ENCODE measurements at places on chromosomes 13 and 19.

GRCh38 chr19:47003611-47004465 lies 15.8 kb upstream of the NPAS1 start:
- no peak for DNase-seq

GRCh38 chr19:51123381-51123800 lies 1.3 kb upstream of the SIGLEC9 start:
- DNase-seq: no peak

DNA sequence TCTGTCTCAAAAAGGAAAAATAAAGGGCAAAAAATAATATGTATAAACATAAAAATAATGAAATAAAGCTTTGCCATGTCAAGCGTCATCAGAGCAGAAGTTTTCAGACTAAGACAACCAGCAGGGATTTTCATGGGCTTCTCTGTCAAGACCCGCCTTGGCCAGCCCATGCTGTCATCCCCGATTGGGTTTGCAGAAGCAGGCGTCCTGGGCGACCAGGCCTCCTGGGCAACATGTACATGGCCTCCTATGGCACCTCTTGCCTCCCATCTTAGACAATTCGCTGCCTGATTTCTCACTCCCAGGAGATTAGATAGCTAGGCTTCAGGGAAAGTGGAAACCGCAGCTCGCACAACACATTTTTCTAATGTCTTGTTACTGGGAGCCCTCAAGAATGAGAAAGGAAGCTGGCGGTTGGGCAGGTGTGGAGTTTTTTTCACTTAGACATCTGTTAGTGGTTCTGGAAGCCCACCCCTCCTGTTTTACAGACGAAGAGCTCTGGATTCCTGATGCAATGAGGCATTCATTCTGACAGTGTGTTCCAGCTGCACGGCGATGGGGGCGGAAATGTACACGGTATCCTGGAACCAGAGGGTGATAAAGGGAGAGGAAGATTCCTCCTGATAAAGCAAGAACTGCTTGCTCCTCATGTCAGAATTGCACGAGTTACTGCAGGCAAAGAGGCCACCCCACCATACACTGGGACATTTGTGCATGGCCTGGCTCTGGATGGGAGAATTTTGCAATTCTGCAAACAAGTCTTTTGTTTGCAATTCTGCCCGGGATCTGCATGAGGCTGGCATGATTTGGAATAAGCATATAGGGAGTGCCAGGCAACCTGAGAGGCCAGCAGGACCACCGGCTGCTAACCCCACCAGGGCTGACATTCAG lies 47.4 kb upstream of the KATNAL1 start:
- DNase-seq: no peak

- DNase-seq: peak; percentile 14
Measured at GRCh38 chr13:60118696-60119400, 44.9 kb downstream of the DIAPH3 start.

DNA sequence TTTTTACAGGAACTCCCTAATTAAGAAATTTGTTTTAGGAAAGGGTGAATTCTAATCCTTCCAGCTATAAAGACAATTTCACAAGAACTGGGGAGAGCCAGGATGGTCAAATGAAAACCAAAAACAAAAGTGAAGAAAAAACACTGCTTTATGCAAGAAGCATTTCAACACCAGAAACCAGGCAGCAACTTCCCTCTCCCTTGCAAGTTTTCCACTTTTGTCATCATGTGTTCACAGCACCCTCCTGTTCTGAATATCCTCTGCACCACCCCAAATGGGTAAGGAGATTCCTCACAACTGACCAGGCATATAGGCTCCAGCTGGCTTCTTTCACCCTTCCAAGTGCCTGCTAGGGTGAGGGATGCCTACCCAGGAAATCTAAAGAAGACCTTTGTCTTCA lies 328.1 kb downstream of the TBC1D4 start:
- DNase-seq: no peak

DNA sequence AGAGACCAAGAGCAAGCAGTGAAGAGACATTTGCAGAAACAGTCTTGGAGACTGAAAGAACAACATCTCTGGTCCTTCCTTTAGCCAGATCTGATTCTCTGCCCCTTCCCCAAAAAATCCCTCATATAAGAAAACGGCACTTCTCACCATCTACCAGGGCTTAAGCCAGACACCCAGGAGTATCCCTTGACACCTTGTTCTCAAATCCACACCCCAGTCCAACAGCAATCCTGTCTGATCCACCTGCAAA lies 1.7 kb upstream of the PLEKHG2 start:
- no peak for DNase-seq
